ENCODE measurements at places on chromosomes 1 and 21. TPM values are rescaled to one million over a fixed set of nuclear protein-coding genes. Genes with fewer than 3 reads are reported as not detected.

GRCh38 chr1:87100271-87100670, 185.8 kb downstream of the HS2ST1 start:
- peaks cover 22% of the 10 kb centered on the region for H3K36me3 ChIP-seq
- no peak overlapping the region for H3K27ac ChIP-seq
- no peaks in the 10 kb centered on the region for H3K4me1 ChIP-seq
- no peak overlapping the region for H3K4me3 ChIP-seq
- no peaks in the 10 kb centered on the region for H3K27me3 ChIP-seq
- no peak for DNase-seq

UAP1 gene
- 20.4 TPM for total RNA-seq

CFHR4 gene
- total RNA-seq = not detected

PTCH2 gene
- 0.46 TPM for total RNA-seq

Measured in heart right ventricle (tissue), 16 donors.